ENCODE measurements at places on chromosomes 12 and 14. TPM values are rescaled to one million over a fixed set of nuclear protein-coding genes. Genes with fewer than 3 reads are reported as not detected.
A peak's percentile ranks its signal among the peaks of the same experiment; 100 is the strongest.

Gene SMIM41
- not detected for total RNA-seq

GRCh38 chr12:38983117-38983571, 77.8 kb upstream of the CPNE8 start:
- no peaks in the 10 kb centered on the region for H3K36me3 ChIP-seq
- H3K27ac ChIP-seq: no peak overlapping the region
- H3K27me3 ChIP-seq: no peaks in the 10 kb centered on the region
- no peak overlapping the region for H3K4me3 ChIP-seq
- no peaks in the 10 kb centered on the region for H3K4me1 ChIP-seq

GRCh38 chr14:67166450-67166853, 22.8 kb upstream of the GARIN2 start:
- peak; percentile 58 for DNase-seq
- no peaks in the 10 kb centered on the region for H3K4me1 ChIP-seq
- H3K27me3 ChIP-seq: no peaks in the 10 kb centered on the region
- no peak overlapping the region for H3K4me3 ChIP-seq
- H3K27ac ChIP-seq: no peak overlapping the region
- peaks cover 11% of the 10 kb centered on the region for H3K36me3 ChIP-seq

GRCh38 chr12:10215436-10215835, 2.8 kb downstream of the GABARAPL1 start:
- DNase-seq: no peak
- no peak overlapping the region for H3K4me3 ChIP-seq
- no peaks in the 10 kb centered on the region for H3K27me3 ChIP-seq

GRCh38 chr12:4383304-4383865, 3.9 kb upstream of the FGF23 start:
- no peak overlapping the region for H3K4me3 ChIP-seq
- peak; percentile 21 for DNase-seq

- no peak overlapping the region for H3K4me3 ChIP-seq
- DNase-seq: no peak
- H3K27me3 ChIP-seq: peaks cover 4% of the 10 kb centered on the region
Measured at GRCh38 chr12:70122804-70123203, 120.4 kb upstream of the CNOT2 start.

- no peaks in the 10 kb centered on the region for H3K36me3 ChIP-seq
- H3K4me1 ChIP-seq: no peaks in the 10 kb centered on the region
- H3K27me3 ChIP-seq: peaks cover 21% of the 10 kb centered on the region
- no peak overlapping the region for H3K27ac ChIP-seq
Measured at GRCh38 chr14:95887351-95887750, 10.7 kb downstream of the TUNAR start.

GRCh38 chr14:73234029-73234428, 3.3 kb upstream of the PAPLN start:
- no peak for DNase-seq
- peaks cover 45% of the 10 kb centered on the region for H3K27me3 ChIP-seq
- no peak overlapping the region for H3K4me3 ChIP-seq
- no peaks in the 10 kb centered on the region for H3K36me3 ChIP-seq
- no peak overlapping the region for H3K27ac ChIP-seq

Measured in activated CD4-positive, alpha-beta T cell treated with anti-CD3 and anti-CD28 coated beads for 36 hours (primary cell).